ENCODE measurements at places on chromosomes 16 and 17.

GRCh38 chr16:20899071-20899470 lies 1.1 kb downstream of the DCUN1D3 start:
- DNase-seq, result peak; percentile 89

DNA sequence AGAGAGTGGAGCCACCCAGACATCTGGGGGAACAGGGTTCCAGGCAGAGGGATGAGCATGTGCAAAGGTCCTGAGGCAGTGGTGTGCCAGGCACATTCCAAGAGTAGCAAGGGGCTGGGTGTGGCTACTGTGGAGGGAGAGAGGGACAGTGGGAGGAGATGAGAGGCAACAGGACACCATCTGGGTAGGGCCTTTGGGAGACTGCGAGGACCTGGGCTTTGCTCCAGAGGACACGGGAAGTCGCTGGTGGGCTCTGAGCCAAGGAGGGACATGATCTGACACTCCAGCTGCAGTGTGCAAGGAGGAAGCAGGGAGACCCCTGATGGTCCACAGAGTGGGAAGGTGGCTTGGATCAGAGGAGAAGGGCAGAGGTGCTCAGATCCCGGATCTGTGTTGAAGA lies 56.7 kb upstream of the MED9 start:
- peak; percentile 35 for DNase-seq

- peak; percentile 69 for DNase-seq
Observed at GRCh38 chr16:87457061-87457611, 35.7 kb downstream of the ZCCHC14 start.

GRCh38 chr16:77373726-77374125 lies 61.1 kb downstream of the ADAMTS18 start:
- no peak for DNase-seq

GRCh38 chr16:23742766-23743165 lies 12.1 kb upstream of the CHP2 start:
- DNase-seq, result no peak

- DNase-seq, result no peak
Observed at GRCh38 chr17:44321246-44322120, 3.1 kb downstream of the SLC25A39 start.

GRCh38 chr17:75856062-75856756 lies 1.1 kb upstream of the WBP2 start:
- no peak for DNase-seq

- peak; percentile 32 for DNase-seq
Observed at GRCh38 chr17:12342609-12343435, 322.1 kb downstream of the MAP2K4 start.

DNA sequence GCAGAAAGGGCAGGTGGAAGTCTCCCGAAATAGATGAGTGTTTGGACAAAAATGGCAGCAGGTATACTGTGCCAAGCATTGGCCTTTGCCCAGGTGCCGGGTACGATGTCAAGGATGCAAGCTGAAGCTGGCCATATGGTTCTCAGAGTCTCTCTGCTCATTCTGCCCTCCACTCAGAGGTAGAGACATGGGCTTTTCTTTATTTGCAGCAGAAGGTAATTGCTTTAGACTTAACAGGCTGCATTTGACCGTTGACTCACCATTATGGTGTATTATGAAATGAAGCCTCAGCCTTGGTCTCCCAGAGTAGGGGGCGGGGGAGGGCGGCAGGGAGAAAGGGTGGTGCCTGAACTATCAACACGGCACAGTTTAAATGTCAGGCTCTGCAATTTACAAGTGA lies 969.1 kb upstream of the EEF2KMT start:
- no peak for DNase-seq

GRCh38 chr17:69916761-69917160 lies 158.3 kb upstream of the KCNJ16 start:
- DNase-seq, result no peak

DNA sequence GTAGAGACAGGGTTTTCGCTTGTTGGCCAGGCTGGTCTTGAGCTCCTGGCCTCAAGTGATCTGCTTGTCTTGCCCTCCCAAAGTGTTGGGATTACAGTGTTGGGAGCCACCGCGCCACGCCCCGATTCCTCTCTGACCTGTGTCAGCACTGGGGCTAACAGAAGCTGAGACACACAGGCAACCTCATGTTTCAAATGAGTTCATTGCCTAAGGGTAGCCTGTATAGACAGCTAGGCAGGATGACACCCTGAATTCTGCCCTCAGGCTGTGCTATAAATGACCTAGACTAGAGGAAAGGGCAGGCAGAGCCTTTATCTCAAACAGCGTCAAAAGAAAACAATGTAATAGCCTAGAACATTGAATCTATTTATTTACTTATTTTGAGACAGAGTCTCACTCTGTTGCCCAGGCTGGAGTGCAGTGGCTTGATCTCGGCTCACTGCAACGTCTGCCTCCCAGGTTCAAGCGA lies 2.3 kb upstream of the CDK3 start:
- DNase-seq, result peak; percentile 47

DNA sequence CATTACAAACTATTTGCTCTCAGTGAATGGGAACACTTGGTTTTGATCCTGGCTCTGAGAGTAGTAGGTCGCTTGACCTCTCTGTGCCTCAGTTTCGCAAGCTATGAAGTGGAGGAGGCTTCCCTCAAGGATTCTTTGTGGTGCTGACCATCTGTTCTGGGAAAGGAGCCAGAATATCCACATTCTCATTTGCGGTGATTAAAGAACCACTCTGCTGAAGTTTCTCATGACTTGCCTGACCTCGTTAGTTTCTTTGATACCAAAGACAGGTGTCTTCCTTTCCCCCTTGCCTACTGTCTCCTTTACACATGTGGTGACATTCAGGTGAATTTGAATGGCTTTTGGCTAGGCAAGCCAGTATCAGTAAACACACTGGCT lies 116.0 kb downstream of the SNX29 start:
- DNase-seq, result peak; percentile 91

DNA sequence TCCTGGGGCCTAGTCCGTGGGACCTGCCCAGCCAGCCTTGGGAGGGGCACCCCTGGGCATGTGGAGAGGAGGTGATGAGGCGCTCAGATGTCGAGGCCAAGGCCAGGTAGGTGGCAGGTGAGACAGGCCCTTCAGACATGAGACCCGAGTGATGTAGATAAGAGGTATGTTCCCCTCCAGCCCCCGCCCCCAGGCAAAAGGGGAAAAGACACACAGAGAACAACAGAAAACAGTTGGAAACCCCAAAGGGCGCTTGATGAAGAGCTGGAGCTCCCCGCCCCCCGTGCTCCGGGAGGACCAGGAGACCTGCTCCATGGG lies 95.4 kb upstream of the CBX4 start:
- no peak for DNase-seq

DNA sequence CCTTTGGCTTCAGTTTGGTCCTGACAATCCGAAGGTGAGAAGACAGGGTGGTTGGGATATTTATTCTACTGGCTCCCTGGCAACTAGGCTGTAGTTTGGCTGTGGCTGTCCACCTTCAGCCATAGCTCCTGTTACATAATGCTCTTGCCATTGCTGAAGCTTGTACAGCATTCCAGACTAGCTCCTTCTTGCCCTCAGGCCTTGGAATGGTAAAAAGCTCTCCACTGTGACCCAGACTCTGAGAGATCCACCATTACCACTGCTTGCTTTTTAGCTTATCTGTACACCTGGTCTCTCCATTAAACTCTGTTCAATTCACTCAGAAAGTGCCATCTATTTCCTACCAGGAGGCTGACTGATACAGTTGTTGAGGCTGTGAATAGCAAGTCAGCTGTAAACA lies 231.8 kb upstream of the MON1B start:
- DNase-seq, result no peak

DNA sequence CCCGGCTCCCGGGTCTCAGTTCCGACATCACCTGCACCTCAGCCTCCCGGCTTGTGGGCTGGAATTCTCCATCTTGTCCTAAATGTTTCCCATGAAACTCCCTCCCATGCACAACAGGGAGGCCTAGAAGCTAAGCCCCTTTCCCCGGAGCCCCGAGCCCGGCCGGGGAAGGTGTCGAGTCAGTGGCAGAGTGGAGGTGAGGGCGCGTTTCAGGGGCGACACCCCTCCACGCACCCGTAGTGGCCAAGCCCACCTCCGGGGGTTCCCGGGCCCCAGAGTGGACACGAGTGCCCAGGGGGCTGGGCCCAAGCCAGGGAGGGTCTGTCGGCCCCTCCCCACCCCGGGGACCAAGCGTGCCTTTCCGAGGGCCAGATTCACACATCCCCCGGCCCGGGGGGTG lies 25.0 kb upstream of the C1QTNF8 start:
- DNase-seq, result no peak

- no peak for DNase-seq
Observed at GRCh38 chr17:309361-309888, 43.2 kb downstream of the RPH3AL start.

DNA sequence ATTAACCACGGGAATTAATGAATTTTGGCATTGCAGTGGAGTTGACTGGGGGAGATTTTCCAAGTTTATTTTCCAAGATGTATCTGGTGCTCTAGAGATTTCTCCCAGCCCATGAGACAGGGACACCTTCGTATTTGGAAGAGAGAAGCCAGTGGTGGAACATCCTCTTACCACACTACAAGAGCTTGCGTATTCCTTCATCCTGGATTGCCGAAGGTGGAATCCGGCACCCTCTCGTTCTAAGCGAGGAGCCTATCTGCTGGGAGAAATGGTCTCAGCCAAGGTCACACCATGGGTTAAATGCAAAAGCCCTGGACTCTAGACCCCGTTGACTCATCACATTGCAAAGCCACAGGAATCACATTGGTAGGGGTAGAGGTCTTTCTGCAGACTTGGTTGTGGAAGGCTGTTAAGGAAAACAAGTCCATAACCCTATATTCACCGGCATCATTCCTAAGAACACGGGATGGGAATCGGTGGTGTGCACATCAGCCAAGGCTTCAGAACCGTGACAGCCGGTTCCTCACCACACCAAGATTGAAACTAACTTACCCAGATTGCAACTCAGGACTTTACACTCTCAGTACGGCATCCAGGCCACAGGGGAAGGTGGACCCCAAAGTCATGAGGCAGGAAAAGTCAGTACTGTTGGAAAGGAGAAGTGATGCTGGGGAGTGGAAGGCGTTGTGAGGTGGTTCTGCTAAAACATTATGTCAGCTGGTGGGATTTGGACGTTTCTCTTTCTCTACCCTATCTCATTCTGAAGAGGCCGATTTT lies 259.8 kb downstream of the CPPED1 start:
- DNase-seq, result no peak

DNA sequence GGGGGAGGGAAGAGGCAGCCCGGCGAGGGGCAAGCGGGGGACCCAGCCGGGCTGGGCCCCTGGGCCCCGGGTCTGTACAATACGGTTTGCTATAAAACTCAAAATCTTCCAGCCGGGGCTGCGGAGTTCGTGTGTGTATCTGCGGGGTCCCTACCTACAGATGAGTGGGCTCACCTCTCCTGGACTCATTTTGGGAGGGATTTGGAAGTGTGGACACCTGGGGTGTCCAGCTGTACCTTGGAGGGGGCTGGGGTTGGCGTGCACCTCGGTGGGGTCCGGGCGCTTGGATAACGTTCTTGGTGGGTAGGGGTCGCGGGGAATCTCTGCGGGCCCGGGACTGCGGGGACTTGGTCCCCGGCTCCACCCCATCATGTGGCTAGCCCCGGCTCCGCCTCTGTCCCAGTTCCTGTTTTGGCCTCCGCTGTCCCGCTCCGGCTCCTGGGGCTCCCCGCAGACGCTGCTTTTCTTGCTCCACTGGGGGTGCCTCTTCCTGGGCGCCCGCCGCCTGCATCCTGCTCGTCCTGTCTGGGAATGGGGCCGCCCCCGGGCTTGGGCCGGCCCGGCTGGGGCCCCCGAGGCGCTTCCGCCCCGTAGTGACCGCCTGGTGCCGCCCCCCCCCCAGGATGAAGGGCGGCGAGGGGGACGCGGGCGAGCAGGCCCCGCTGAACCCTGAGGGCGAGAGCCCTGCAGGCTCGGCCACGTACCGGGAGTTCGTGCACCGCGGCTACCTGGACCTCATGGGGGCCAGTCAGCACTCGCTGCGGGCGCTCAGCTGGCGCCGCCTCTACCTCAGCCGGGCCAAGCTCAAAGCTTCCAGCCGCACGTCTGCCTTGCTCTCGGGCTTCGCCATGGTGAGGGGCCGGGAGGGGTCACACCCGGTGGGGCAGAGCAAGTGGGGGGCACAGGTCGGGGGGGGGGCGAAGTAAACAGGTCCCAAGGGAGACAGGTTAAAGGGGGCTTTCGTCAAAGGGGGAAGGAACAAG lies at the start of gene ORAI3:
ORAI3 (plus strand) TSS at position 402 of the 983 bp plus-strand sequence; CDS start at position 624, 222 bp downstream.
- DNase-seq, result peak; percentile 74

- DNase-seq, result no peak
Observed at GRCh38 chr17:77033892-77034404, 106.8 kb upstream of the SEC14L1 start.

DNA sequence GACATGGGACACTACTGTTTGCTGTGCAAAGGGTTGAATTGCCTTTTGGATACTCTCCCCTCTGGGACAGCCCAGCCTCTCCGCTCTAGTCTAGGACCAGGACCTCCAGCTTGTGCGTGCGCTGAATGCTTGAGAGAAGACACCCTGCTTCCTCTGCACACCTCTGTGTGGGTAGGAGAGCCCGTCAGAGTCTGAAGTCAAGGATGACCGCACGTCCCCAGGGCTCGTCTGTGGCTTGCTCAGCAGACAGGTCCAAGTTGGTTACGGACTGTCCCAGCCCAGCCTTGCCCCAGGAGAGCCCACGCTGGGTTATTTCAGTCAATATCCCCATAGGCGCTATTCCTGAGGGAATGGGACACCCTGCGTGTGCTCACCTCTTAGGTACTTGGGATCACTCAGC lies 3.7 kb downstream of the C16orf89 start:
- no peak for DNase-seq

DNA sequence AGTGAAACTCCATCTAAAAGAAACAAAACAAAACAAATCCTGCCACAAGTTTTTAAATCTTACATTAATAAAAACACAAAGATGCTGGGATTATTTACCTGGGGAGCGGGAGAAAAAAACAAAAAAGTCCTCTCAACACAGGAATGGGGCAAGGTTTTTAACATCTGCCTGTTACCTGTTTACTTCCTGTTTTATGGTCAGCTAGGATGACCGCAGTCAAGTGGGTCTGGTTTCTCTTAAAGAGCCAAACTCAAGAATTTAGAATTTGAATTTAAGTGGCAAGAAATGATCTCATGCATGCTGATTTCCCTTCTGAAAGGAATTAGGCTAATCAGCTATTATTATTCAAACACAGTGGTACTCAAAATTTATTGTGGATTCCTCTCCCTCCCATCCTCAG lies 39.7 kb upstream of the TBC1D3K start:
- no peak for DNase-seq

DNA sequence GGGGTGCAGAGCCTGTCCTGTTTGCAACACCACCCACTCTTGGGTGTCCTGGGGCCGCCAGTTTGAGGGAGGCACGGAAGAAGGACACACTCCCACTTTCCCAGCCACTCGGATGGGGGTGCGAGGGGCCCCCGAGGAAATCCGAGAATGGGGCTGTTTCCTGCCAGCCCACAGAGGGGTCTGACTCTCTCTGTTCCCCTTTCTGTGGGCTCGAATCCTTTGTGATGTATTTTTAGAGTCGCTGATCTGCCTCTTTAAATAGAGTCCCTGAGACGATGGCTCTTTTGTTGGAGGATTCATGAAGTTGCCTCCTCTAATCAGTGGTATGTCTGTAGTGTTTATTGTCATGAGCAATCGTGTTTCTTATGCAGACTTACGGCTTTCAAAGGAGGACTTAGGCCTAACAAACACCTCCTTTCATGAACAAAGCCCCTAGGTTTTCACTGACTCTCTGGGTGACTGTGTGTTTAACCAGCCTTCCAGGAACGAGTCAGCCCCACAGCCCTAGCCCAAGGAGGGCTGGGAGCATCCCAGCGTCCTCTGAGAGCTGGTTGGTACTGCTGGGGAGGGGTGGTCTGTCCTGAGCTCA lies 29.1 kb downstream of the CIBAR2 start:
- DNase-seq, result no peak
